ENCODE measurements at places on chromosomes 16 and 17. TPM values are rescaled to one million over a fixed set of nuclear protein-coding genes. Genes with fewer than 3 reads are reported as not detected.

The CCL7 gene
- not detected for polyA plus RNA-seq

The OR4D1 gene
- not detected for polyA plus RNA-seq

The ATP2A1 gene
- polyA plus RNA-seq = 688 TPM

The DPEP3 gene
- not detected for polyA plus RNA-seq

The VASN gene
- 13.7 TPM for polyA plus RNA-seq

All from forelimb muscle (tissue), 1 donor.